ENCODE measurements at places on chromosomes 7 and 10.

DNA sequence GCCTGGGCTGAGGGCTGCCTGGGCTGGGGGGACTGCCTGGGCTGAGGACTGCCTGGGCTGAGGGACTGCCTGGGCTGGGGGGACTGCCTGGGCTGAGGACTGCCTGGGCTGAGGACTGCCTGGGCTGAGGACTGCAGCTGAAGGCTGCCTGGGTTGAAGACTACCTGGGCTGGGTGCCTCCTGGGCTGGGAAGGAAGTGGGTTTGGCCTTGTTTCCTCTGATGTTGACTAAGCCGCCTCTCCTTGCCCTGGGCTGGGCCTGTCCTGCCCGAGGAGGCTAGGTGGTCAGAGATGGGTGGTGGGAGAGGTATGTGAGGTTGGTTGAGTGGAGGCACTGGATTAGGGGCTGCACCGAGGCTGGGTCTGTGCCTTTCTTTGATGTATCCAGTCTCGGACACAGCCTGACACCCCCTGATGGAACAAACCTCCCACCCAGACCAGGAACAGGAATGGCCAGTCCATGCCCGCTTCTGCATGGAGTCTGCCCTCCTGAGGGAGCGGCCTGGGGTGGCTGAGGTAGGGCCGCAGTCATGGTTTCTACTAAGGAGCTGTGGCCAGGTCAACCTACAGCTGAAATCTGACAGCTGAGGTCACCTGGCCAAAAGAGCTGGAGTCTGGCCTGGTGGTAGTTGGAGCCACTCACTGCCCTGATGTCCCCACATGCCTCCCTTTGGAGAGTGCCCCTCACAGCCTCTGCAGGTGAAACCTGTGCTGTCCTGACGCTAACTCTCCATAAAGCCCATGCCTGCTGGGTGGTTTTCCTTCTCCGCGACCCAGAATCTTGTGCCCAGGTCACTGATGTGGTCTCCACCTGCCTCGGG lies 22.3 kb downstream of the SCART1 start:
- DNase-seq, result no peak

DNA sequence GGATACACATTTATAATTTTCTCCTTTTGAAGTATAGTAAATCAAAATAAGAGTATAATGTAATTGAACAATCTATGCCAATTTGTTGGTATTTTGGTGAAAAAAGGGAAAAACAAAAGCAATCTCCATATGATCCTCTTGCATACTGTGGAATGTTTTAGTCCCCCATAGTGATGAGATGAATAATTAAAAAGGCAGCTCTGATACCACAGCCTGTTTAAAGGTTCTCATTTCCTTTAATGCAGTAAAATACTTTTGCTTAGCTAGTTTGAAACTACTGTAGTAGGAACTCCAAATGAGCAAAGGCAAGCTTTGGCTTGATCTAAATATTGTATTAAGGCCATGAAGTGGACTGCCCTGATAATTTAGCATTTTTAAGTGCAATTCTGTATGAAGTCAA lies 77.6 kb downstream of the VTI1A start:
- no peak for DNase-seq

DNA sequence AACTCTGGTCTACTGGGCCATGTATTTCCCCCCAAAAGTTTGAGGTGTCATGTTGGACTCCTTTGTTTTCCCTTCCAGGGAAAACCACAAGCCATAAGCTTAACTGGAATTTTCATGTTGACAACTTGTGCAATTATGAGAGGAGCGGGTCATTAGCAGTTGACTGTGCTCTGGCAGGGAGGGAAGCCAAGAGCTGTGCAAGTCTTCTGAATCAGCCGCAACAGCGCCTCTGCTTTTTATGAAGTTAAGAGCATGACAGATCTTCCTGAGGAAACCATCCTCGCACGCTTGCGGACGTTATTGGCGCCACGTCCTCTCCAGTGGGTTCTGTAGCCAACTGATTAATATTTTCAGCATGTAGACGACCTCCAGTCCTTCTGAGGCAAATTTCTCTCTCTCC lies 148.7 kb upstream of the MKI67 start:
- DNase-seq, result no peak

GRCh38 chr10:20809631-20810030 lies 87.5 kb downstream of the NEBL start:
- no peak for DNase-seq

- no peak for DNase-seq
These were observed 222.1 kb downstream of the ARHGAP12 start for GRCh38 chr10:31706464-31707092.

DNA sequence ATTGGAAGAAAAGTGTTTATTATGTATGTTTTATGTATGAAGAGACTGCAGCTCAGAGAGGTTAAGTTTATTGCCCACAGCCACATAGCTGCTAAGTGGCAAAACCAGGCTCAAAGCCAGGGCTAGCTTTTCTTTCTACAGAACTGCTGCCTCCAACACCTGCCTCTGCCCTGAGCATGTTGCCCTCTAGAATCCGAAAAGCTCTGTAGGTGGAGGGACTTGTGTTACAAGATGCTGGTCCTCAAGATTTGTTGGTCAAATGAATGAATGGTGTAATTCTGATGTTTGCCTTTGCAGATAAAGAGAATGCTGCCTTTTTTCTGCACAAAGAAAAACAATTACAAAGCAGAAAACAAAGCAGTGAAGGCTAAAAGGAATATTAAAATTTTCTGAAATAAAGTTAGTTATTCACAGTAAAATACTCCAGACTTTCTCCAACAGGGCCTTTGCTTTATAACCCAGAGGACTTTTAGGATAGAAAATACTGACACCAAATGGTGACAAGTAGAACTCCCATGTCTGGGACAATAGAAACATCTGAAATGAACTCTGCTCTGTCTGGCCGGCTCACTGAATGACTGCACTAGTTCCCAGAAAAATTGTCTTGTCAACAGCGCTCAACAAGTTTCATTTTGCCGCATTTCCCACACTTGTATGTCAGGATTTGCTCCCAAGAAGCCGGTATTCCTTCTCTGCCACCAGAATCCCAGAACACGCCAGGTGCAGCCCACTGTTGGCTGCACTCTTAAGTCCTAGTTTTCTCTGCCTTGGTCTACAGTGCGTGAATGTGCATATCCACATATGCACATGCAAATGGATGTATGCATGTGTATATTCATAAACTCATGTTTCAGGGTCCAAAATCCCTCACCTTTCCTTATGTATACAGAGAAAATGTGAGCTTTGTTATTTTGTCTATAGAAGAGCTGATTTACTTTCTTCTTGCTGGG lies 11.0 kb upstream of the DNTT start:
- DNase-seq, result no peak

Data from GF-D8 (cell line).